ENCODE measurements at places on chromosomes 4 and X.

GRCh38 chrX:2521927-2522386 is 21.2 kb upstream of the DHRSX start:
- DNase-seq = no peak

DNA sequence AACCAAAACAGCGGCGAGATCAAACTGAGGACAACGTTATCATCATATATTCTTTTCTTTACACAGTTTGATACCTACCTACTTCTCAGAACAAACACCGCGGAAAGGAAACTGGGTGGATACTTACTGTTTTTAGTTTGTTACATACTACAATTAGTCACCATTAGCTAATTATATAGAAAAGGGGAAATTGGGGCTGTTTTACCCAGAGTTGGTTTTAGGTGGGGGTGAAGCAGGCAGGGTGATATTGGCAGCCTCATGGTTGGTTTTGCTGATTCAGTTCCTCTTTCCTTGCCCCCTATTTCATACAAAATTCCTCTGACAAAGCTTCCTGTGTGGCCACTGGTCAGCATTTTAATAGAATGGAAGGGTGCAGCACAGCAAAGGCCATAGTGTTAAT is 77.8 kb downstream of the SORBS2 start:
- DNase-seq = no peak

- DNase-seq = peak; percentile 47
Observed at GRCh38 chr4:98510757-98511517, 147.5 kb downstream of the TSPAN5 start.

DNA sequence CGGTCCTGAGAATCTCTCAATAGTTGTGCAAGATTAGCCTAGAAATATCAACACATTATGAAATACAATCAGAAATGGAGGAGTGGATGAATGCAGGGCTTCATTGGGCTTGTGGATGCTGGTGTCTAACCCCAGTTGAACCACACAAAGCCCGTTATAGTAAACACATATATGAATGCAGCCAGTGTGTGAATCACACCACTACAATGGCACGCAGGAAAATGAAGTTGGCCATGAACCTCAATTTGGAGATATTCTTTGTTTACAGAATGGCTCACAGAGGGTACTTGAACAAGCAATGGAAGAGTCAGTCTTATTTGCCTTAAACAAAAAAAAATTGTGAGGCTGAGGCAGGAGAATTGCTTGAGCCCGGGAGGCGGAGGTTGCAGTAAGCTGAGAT is 57.8 kb downstream of the SOD3 start:
- DNase-seq = no peak

DNA sequence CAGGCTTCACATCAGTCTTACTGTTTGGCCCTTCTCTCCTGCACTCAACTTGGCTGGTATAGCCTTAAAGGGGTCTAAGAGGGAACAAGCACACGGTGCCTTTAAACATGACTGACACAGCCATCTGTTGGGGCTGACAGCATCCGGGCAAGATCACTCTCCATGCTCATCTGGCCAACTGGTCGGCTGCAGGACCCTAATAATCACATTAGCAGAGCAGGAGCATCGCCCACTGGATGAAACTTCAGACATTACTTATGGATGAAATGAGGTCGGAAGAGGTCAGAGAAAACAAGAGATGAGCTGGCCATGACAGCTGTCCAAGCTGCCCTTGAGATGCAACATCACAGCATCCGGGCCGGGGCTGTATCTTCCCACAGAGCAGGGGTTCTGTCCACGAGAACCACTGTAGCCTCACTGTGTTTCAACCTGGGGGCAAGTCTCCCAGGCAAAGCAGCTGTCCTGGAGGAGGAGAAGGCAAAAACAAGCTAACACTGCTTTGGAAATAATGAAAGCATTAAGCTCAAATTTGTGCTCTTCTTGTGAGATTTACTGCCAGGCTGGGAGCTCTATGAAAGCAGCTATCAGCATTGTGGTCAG is 94.4 kb upstream of the TTC29 start:
- no peak for DNase-seq

DNA sequence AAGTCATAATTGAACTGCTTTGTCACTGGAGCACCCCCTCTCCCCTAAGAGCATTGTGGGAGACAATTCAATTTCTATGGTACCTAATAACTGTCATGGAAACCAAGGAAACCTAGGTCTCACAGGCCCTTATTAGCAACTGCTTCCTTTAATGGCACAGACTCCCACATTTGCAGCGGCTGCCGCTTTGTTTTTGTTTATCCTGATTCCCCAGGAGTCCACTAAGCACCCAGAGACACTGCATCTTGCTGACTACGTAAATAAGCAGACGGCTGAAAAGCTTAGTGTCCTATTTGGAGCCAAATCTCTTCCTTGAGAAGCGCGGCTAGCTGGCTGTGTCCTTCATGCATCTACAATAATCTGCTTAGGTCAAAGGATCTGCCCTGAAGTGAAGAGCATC is 494.4 kb downstream of the TMA16 start:
- DNase-seq = no peak

GRCh38 chrX:111039606-111040005 is 56.4 kb upstream of the PAK3 start:
- DNase-seq = no peak

DNA sequence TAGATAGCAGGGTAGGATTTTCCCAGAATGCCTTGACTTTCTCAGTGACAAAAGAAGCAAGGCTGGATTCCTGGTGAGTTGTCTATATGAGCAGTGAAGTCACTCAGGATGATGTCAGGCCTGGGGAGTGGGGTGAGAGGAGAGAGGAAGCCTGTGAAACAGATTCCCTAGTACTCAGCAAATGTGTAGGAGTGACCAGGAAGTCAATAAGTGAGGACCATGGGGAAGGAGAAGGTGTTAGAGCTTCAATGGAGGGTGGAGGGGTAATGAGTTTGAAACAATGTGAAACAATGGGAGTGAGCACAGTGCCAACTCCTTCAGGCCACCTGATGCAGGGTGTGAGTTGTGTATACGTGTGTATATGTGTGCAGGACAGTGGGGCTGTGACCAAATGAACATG is 2.4 kb upstream of the SLC9A6 start:
- no peak for DNase-seq

- DNase-seq = no peak
Observed at GRCh38 chr4:18881556-18881955, 860.0 kb upstream of the LCORL start.

GRCh38 chrX:130716346-130716745 is 186.7 kb downstream of the ENOX2 start:
- DNase-seq = no peak

DNA sequence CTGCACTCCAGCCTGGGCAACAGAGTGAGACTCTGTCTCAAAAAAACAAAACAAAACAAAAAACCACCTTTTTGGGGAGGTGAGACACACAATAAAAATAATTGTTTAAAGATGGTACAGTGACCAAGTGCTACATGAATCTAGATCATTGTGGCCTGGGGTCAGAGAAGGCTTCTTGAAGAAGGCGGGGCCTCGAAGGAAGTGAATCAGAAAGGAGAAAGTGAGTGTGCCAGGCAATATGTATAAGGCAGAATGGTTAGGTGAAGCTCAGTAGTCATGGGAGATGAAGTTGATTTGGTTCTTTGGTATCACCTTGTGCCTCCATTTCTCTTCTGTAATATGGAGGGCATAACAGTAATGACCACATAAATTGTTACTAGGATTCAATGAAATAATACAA is 58.9 kb downstream of the DOCK11 start:
- DNase-seq = no peak

DNA sequence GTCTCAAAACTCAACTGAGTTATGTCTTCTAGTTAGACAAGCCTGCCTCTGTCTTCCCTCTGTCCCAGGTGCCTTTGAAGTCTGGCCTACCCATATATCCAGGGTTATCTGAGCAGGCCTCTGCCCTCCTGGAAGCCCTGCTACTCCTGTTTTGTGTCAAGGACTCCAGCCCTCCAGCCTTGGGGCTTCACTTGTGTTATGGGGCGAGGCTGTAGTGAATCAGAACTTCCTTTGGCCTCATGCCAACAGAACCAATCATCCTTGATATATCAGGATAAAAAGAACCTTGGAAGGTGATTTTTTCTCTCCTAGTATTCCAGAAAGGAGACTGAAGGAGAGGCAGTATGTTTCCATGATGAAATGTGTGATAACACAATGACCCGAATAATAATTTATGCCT is 8.9 kb upstream of the ADGRG4 start:
- no peak for DNase-seq

DNA sequence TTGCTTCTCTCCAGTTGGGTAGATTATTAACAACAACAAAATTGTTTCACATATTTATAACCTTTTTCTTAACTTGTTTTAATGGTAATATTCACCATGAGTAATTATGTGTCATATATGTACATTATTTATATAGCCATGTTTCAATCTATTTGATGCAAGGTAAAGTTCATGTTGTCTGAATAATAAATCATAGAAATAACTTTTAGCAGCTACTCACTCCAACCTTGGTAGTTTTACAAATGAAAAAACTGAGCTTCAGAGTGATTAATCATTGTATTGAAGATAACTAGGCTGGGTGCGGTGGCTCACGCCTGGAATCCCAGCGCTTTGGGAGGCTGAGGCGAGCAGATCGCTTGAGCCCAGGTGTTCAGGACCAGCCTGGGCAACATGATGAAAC is 46.0 kb downstream of the TMA16 start:
- no peak for DNase-seq

- no peak for DNase-seq
Observed at GRCh38 chr4:80831383-80832361, 198.8 kb upstream of the BMP3 start.

DNA sequence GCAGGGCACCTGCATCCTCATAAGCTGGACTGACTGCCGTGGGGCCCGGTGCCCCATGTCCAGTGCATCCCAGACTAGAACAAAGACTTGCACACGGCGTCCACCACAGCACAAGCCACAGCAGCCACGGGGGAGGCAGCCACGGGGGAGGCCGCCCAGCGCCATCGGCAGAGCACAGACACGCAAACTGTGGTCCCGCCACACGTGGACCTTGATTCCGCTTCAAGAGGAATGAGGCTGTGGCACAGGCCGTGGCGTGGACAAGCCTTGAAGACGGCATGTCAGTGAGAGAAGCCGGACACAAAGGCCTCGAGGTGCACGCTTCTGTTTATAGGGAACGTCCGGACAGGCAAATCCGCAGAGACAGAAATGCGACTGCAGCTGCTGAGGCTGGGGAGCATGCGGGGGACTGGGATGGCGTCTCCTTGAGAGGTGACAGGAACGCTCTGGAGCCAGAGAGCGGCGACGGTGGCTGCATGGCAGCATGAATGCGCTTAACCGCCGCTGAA is 10.1 kb upstream of the CPLX1 start:
- no peak for DNase-seq

- DNase-seq = no peak
Observed at GRCh38 chr4:89111833-89112563, 665 bp downstream of the TIGD2 start.

GRCh38 chr4:89615051-89615450 is 221.9 kb downstream of the SNCA start:
- DNase-seq = no peak

- DNase-seq = no peak
Observed at GRCh38 chr4:99927566-99927965, 18.9 kb downstream of the DNAJB14 start.

GRCh38 chr4:99640676-99641075 is 17.0 kb downstream of the C4orf54 start:
- DNase-seq = no peak

Data from left hindlimb (tissue), 1 donor.